ENCODE measurements at places on chromosomes 6 and 20.

DNA sequence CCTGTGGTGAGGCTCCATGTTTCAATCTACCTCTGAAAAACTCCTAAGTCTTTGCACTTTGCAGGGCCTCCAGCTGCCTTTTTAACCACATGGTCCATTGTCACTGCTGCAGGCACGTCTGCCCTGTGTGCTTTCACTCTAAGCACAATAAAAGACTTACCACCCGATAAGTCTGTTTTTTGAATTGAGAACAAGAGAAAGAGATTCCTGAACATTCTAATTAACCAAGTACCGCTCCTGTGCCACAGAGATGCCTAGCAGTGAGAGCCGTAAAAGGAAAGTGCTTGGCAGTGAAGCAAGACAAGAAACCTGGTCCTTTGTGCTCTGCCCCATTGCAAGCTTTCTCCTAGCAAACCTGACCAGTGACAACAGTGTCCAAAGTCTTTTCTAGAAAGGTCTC, 487.6 kb upstream of the FLRT3 start:
- DNase-seq = no peak

DNA sequence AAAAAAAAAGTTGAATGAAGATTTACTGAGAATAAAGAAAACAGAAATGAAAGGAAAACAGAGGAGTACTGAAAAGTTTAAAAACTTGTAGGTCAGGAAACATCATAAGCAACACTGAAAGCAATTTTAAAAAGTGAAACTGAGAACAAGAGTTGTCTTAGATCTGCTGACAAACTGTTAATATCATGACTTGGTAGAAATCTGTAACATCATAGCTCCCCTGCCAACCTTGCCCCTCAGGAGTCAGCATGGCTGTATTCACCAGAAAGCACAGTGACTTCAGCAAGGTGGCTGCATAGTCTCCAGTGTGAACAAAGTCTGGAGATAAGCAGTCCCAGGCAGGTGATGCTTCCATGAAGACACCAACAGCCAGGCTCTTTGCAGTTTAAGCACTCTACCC, 5.3 kb downstream of the NAA20 start:
- no peak for DNase-seq

- DNase-seq = no peak
These were observed 83.7 kb downstream of the FILIP1 start for GRCh38 chr6:75409928-75410327.

DNA sequence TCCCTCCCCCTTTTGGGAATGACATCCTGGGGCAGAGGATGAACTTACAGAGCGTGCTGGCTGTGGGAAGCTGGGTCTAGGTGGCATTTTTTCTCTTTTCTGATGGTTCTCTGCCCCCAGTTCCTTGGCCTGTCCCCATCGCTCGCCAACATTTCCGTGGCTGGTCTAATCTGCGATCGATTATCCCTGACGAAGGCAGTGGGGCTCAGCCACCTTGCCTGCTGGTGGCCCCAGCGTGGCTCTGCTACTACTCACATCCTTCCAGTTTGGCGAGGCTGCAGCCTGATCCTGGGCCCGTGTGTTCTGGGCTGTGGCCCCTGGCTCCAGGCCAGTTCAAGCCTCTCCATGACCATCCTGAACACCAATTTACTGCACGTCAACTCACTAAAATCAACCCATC, 6.4 kb upstream of the HLA-DOA start:
- DNase-seq = no peak

DNA sequence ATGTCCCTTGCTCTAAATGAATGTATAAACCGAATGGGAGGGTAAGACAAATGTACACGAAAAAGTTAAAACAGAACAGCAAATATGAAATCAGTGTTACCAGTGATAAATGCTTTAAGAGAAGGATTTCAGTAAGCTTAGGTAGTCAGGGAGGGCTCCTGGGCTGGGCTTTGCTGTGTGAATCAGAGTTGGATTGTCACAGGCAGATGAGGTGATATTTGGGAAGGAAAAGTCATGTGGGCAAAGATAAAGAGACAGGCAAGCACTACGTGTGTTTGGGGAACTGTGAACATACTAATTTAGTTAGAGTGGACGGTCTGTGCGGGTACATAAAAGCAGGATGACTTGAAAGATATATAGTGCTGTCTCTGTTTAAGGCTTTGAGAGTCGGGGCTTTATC, 114.8 kb downstream of the CRYBG1 start:
- no peak for DNase-seq

- DNase-seq = no peak
These were observed 123.0 kb upstream of the CITED2 start for GRCh38 chr6:139497345-139497961.

DNA sequence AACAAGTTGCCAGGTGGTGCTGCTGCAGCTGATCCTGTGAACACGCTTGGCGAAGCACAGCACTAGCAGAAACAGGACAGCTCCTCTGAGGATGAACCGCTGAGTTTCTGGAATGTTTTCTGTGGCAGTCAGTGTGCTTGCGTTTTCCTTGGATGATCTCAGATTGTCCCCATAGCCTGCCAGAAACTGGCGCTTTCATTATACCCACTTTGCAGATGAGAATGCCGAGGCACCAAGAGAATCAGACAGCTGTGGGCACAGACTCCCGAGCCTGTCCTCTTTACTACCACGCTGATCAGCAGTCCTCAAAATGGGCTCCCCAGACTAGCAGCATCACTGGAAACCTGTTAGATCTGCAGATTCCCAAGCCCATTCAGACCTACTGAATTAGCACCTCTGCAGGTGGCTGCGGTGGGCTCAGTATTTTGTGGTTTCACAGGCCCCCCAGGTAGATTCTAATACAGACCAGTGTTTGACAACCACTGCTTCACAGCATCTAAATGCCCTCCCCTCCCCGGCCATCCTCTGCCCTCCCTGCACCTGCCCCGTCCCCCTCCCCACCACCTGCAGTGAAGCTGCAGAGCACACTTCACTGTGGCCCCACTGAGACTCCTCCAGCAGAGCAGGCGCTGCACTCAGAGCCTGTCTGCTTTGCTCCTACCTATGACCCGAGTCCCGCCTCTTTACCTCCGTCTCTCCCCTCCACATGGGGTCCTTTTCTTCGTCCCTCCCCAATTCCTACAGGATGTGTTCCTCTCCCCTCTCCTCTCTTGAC, 29.6 kb downstream of the SPATA2 start:
- DNase-seq = no peak

DNA sequence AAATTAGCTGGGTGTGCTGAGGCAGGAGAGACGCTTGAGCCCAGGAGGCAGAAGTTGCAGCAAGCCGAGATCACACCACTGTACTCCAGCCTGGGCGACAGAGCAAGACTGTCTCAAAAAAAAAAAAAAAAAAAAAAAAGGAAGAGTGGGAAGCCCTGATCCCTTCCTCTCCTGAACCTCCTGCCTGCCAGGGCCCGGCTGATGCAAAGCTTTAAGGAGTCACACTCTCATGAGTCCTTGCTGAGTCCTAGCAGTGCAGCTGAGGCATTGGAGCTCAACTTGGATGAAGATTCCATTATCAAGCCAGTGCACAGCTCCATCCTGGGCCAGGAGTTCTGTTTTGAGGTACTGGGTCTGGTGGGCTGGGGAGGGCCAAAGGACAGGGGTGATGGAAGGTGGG, 15.1 kb downstream of the SYNGAP1 start:
- DNase-seq = no peak

DNA sequence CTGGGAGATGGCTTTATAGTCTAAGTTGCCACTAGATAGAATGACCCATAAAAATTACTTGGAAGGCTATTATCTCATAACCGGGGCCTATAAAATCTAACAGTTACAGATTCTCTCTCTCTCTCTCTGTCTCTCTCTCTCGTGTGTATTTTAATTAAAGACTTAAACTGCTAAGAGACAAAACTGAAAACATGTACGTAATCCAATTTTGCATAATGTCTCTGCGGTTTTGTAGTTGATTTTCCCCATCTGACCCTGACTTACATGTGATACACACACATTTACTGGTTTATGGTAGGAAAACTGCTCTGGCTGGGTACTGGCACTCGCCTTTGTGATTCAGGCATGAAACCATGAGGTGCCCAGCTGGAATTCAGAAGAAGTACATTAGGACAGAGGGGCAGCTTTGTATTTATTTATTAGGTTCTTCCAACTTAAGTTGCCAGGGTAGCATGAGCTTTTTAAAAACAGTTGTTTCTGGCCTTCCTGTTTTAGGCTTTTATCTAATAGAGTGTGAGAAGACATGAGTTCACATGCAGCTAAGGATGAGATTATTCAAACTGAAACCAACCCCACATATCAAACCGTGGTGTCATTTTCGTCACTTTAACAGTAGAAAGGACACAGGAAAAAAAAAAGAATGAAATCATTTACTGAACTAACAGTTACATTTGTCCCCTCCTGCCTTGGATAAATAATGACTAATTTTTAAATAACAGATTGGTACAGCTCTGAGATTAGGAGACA, 182.5 kb downstream of the GMPR start:
- no peak for DNase-seq

- DNase-seq = no peak
These were observed 96.4 kb downstream of the TULP4 start for GRCh38 chr6:158408552-158409130.

GRCh38 chr6:123888771-123889513, 85.3 kb downstream of the NKAIN2 start:
- DNase-seq = no peak

- DNase-seq = no peak
These were observed 136.1 kb downstream of the EYA4 start for GRCh38 chr6:133377219-133377618.

- no peak for DNase-seq
These were observed 7.3 kb downstream of the ANKEF1 start for GRCh38 chr20:10042086-10042485.

- no peak for DNase-seq
These were observed 178.2 kb downstream of the FOXC1 start for GRCh38 chr6:1787894-1788293.

GRCh38 chr6:70566751-70567382, at the start of gene SDHAF4:
SDHAF4 (plus strand) TSS chr6:70566930; CDS start chr6:70566941, 11 bp downstream.
- peak; percentile 86 for DNase-seq

- DNase-seq = no peak
These were observed 47.5 kb downstream of the EYA4 start for GRCh38 chr6:133288662-133289061.

- DNase-seq = no peak
These were observed 201.1 kb upstream of the CNR1 start for GRCh38 chr6:88367248-88367647.

- no peak for DNase-seq
These were observed 49.0 kb downstream of the CPXM1 start for GRCh38 chr20:2751347-2751877.

DNA sequence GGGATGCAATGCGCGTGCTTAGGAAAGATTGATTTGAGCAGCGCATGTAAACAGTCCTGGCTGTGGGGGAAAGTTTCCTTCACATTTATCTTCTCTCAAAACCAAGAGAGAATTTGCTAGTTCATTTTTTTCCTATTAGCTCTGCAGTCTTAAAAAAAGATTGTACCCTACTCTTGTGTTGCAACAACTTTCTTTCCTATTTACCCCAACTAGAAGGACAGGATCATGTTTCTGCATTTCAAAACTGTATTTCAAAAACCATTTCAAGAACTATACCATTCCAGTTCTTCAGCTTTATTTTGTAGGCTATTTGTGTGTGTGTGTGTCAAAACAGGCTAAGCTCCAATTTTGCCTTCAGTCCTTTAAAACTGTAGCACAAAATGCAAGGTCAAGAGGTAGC, 473.1 kb downstream of the KIF16B start:
- DNase-seq = no peak

- no peak for DNase-seq
These were observed 467.1 kb upstream of the HSF2 start for GRCh38 chr6:121932076-121932991.

DNA sequence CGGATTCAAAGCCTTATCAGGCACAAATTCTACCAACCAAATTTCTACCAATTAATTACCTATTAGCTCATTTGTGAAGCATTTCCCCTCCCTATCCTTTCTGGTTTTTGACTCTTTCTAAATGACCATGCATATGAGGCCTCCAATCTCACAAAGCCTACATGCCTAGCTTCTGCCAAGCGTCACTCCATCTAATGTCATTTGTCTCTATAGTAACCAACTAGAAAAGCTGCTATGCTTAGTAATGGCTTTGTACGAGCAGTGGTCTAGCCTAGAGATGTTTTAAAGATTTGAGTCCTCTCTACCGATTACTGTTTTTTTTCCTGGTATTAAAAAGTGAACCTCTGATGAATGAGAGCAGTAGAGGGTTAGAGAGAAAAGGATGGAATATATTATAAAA, 4.8 kb upstream of the ASF1A start:
- no peak for DNase-seq

- DNase-seq = no peak
These were observed 9.7 kb upstream of the TNFRSF6B start for GRCh38 chr20:63686492-63687321.

GRCh38 chr20:49319208-49319809, 41.5 kb upstream of the ZNFX1 start:
- no peak for DNase-seq

DNA sequence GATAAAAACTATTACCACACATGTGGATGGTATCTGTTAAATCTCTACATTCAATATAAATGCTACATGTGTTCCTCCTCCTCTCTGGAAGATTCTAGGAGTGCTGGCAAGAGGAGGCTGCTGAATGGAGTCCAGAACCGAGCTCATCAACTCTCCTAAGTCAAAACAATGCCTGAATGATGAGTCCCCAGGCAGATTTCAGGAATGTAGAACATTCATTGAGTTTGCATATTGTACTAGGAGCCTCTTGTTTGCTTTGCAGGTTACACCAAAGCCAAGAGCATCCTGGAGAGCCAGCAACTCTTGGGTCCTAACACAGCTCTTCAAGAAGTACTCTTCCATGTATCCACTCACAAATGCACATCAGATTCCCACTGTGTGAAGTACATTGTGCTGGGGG, 117.6 kb upstream of the UST start:
- DNase-seq = no peak

GRCh38 chr20:7113577-7114466, 346.3 kb downstream of the BMP2 start:
- no peak for DNase-seq

GRCh38 chr6:150301846-150302519, 66.8 kb upstream of the IYD start:
- no peak for DNase-seq

DNA sequence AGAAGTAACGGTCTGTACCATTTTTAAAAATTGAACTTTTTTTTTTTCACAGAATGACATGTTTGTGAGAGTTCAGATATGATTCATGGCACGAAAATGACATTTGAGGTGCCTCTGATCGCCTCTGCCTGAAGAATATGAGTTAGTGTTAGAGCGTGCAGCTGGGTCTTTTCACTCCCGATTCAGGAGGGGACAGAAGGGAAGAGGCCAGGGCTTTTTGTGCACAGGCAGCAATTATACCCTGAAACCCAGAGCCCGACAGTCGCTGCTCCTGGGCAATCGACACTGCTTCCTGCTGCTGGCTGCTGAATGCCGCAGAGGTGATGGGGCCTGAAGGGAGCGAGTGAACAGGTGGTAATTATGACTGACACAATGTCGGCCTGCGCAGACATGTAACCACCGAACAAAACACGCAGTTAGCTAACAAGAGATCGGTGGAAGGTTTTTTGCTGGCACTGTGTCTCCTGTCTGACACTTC, 652.0 kb upstream of the NOX3 start:
- no peak for DNase-seq

DNA sequence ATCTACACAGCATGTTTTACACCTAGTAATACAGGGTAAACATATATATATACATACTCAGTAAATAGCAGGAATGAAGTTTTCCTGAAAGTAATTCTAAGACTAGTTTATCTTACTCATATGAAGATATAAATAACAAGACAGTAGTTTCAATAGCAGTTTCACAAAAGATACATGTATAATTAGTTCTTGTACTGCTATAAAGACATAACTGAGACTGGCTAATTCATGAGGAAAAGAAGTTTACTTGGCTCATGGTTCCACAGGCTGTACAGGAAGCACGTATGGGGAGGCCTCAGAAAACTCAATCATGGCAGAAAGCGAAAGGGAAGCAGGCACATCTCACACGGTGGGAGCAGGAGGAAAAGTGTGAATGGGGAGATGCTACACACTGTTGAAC, 16.9 kb downstream of the RARS2 start:
- DNase-seq = no peak
